NCI-H460 (cell line): ENCODE measurements at places on chromosomes 11 and 22. TPM values are rescaled to one million over a fixed set of nuclear protein-coding genes. Genes with fewer than 3 reads are reported as not detected.

C11orf54 gene
- total RNA-seq: 26.4 and 29.6 TPM in 2 replicates

KRTAP5-7 gene
- total RNA-seq: not detected in 2 replicates

SCGB2A2 gene
- not detected in 2 replicates for total RNA-seq

BARX2 gene
- not detected in 2 replicates for total RNA-seq

FAM180B gene
- total RNA-seq: not detected in 2 replicates

SAA2 gene
- not detected in 2 replicates for total RNA-seq

IGSF22 gene
- total RNA-seq: not detected in 2 replicates

RAB30 gene
- total RNA-seq: 2.6 and 3.7 TPM in 2 replicates

CBLIF gene
- not detected in 2 replicates for total RNA-seq

OR52H1 gene
- total RNA-seq: not detected in 2 replicates
